ENCODE measurements at places on chromosomes 1 and 21.

GRCh38 chr21:41098076-41098475 is 69.9 kb upstream of the BACE2 start:
- DNase-seq = no peak

GRCh38 chr21:44653656-44654575 is 543 bp downstream of the KRTAP12-4 start:
- no peak for DNase-seq

- DNase-seq = no peak
Observed at GRCh38 chr1:1262758-1263157, 10.9 kb downstream of the UBE2J2 start.

DNA sequence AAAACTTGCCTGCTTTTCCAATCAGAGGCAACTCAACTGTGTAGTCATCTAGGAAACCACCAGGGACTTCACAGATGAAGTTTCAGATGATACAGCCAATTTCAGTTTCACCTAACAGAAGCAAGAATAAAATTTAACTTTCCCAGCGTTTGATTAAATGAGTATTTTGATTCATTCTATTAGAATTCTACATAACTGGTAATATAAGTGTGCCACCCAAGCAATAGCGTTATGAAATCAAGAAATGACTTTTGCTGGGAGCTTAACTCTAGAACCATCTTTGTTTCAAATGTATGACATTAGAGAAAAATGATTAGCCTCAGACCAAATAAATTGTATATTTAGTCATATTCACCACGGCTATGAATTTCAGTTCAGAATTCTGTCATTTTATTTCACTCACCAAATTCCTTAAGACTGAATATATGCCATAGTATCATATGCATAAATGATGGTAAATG is 239.3 kb downstream of the NRIP1 start:
- DNase-seq = no peak

DNA sequence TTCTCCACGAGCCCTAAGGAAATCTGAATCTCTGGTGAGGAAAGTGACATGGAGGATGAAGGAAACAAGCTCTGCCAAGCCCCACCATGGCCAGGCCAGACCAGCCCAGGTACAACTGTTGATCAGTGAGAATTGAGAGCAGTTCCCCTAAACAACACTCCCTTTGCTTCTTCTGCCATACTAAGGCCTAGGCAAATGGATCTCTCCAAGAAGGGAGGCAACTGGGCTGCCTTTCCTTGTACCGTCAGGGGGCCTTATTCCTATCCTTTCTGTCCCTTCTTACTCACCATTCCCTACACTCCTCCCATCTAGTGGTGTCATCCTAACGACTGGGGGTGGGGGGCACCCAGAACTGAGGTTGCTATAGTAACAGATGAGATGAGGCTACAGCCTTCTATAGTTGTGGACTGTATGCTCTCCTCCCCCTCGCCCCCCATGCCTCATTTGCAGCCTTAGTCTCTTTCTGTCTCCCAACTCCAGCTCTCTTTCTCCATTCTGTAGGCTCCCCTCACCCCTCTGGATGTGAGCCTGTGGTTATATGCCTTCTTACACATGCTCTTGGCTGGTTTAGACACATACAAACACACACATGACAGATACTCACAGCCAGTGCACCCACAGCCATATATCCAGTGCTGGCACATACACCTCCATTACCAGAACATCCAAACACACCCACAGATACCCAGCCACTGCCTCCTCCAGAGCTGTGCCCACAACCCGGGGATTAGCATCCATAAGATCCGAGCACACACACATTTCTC is 3.6 kb downstream of the PEA15 start:
- DNase-seq = no peak

DNA sequence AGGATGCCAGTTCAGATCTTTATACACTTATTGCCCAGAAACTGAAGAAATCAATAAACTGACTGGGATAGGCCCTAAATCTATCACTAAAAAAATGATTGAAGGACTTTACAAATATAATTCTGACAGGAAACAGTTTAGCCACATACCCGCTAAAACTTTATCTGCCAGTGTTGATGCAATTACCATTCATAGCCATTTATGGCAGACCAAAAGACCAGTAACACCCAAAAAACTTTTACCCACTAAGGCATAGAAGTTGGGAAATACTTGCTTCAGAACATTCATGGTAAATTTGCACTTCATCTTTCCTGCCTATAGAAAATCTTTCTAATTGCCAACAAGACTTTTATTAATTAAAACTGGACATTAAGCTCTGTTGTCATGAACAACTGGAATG is 15.0 kb upstream of the GPR25 start:
- no peak for DNase-seq

GRCh38 chr1:58816072-58816746 is 32.4 kb upstream of the JUN start:
- peak; percentile 90 for DNase-seq

- DNase-seq = no peak
Observed at GRCh38 chr1:167442854-167443565, 75.3 kb downstream of the CD247 start.

DNA sequence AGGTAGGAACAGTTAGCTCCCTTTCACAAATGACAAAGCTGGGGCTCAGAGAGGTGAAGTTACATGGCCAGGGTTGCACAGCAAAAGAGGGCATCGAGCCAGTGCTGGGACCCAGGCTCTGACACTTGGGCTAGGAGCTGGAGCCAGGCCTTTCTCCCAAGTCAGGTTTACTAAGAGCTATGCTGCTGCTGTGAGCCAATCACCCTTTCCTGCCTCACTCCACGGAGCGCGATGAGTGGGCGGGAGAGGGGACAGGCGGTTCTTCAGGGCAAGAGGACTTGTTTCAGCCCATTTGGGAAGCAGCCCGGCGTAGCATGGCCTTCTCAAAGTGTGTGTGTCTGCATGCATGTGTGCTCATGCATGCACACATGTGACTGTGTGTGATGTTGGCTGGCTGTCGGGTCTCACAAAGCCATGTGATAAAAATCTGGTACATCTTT is 10.6 kb downstream of the ID3 start:
- peak; percentile 52 for DNase-seq

GRCh38 chr1:228782662-228783417 is 47.6 kb downstream of the RHOU start:
- DNase-seq = no peak

DNA sequence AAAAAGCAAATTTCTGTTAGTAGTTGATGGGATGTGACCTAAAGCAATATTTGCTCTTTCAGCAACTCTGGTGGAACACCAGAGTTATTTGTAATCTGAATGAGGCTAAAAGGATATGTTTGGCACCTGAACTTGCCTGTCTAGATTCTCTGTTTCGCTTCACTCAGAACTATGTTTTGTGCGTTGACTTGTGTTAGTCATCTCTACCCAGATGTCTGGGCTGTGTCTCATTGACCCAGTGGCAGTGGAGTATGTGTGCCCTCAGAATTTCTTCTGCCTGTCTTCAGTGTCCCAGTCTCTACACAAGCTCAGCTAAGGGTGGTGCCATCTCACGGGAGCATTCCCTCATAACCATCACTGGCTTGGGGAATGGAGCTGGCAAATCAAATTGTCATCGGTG is 13.9 kb downstream of the KCNK1 start:
- DNase-seq = no peak

- no peak for DNase-seq
Observed at GRCh38 chr1:115051850-115052249, 22.2 kb downstream of the TSHB start.

DNA sequence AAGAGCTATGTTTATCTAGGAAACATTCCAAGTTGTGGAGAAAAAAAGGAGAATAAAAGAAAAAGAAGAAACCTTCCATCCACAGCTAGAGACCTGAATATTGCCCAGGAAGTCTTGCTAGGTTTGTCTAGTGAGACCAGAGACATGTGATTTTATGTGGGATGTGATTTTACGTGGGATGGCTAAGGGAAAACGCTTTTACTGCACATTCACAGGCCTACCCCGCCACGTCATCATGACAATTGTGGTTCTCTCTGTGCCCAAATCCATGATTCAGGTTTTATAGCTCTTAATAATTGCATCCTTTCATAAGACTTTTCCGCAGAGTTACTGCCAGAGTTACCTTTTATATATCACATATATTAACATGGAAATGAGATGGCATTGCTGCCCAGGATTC is 86.4 kb upstream of the SSX2IP start:
- DNase-seq = no peak

DNA sequence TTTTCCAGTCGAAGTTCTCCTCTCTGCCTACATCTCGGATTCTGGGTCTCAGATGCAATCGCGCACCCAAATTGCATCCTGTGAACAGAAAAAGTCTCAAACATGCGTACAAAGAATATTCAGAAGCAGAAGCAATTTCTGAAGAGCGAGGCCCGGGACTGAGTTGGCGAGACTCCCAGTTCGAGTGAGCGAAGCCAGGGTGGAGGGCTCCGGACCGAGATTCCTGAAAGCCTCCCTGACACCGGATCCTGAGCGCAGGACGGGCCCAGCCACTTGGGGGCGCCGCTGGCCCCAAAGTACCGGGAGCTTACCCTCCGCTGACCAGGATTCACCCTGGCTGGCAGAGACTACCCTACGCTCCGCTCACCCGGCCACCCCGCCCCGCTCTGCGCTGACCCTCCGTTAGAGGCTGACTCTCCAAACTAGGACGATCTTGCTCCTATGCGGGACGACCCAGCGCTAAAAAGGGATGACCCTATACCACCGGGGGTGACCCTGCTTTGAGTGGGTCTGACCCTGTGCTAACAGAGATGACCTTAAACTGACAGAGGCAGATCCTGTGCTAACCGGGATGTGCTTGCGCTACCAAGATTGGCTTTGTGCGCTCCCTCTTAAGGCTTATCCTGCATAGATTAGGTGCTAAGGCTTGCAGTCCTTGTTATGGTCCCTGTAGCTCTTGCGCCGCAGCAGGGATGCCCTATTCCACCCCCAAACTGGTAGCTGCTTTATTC is 12.1 kb downstream of the FOXD2 start:
- DNase-seq = no peak

Data from fibroblast of gingiva (primary cell).